Stomach (tissue), 19 donors: ENCODE measurements at places on chromosomes 5 and 9. TPM values are rescaled to one million over a fixed set of nuclear protein-coding genes. Genes with fewer than 3 reads are reported as not detected.

GRCh38 chr5:68114378-68115040, 101.0 kb upstream of the PIK3R1 start:
- DNase-seq = no peak

GMCL2 gene
- not detected for total RNA-seq

PPP2R2B gene
- total RNA-seq = 0.29 TPM

DNA sequence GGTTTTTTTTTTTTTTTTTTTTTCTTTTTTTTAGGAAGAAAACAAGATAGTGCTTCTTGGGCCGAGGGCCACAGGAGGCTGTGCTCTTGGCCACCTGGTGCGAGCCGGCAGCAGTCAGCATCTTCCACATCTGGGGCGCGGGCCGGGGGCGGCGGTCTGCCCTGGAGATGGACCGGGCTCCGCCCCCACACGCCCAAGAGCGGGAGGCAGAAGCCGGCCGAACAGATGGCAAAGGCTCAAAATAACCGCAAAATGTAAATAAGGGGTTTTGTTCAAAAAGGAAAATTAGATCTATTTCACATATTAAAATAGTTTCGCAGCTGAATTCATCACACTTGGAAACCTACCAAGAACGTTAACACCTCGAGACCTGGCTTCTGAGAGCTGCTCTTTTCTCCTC, 51.5 kb upstream of the UBAC1 start:
- no peak for DNase-seq

- peak; percentile 82 for DNase-seq
These were observed 47.0 kb upstream of the PLIN2 start for GRCh38 chr9:19174127-19174912.

GRCh38 chr9:132632413-132633129, 37.2 kb downstream of the DDX31 start:
- no peak for DNase-seq

DNA sequence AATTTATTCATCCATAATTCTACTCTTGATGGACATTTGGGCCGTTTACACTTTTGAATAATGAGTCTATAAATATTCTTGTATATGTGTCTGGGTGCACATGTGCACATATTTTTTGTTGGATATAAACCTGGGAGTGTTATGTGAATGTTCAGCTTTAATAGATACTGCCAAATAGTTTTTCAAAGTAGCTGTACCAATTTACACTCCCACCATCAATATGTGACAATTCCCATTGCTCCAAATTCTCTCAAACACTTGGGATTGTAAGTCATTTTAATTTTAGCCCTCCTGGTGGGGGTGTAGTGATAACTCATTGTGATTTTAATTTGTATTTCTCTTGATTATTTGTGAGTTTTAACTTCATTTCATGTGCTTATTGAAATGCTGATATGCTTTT, 114.9 kb downstream of the GRIA1 start:
- DNase-seq = no peak

GRCh38 chr5:82549263-82549662, 271.1 kb upstream of the RPS23 start:
- DNase-seq = no peak

SH2D3C gene
- total RNA-seq = not detected

DNA sequence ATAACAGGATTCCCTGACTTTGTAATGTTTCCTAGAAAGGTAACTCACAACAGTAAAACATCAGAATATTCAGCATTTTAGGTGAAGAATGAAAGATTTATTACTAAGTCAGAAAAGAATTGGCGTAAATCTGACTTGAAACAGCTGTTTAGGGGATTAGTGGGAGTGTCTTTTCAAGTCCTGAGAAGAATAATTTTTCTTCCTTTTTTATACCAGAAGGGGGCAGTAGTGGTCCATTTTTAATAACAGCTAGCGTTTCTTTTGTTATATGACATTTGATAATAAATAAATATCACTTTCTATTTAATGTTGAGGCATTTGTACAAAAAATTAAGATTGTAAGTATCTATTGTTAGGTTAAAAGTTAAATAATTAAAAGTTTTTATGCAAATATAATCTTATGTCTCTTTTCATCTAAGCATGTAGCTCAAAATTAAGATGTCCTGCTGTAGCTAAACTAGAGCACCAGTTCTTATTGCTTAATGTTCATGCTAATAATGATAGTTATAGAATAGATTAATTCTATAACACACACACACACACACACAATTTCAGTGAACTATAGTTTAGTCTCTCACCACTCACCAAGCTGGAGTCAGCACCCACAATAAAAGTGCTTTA, 258.7 kb upstream of the ARRDC3 start:
- DNase-seq = peak; percentile 64

DNA sequence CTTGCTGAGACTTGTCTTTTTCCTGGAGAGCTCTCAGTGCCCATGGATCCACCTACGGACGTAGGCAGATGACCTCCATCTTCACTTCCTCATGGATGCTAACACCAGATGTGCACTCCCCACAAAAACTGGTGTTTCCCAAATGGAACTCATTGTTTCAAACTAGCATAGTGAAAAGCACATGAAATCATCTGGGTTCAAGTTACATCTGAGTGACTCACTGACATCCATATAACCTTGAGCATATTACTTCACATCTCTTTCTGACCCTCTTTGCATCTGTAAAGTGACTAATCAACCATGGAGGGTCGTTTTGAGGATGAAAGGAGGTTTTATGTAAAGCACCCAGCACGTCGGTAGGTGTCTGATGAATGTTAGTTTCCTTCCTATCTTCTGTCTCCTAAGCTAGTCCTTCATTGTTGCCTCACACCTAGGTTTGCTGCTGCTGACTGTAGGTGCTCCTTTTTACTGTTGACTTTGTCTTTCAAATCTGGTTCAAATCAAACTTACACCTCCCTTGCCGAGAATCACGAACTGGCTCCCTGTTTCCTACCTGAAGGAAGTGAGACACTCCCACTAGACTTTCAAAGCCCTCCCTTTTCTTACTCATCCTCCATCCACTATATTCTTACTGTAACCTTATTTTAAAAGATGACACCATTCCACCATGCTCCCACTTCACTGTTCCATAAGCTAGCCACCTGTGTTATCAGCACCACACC, 10.3 kb downstream of the OCLN start:
- DNase-seq = no peak

- DNase-seq = peak; percentile 44
These were observed 45.9 kb downstream of the MEGF9 start for GRCh38 chr9:120668399-120668798.

- DNase-seq = no peak
These were observed 185.6 kb upstream of the NR3C1 start for GRCh38 chr5:143588933-143589662.
